ENCODE measurements at places on chromosomes 12 and 14.

GRCh38 chr12:31736472-31736871 lies 7.7 kb upstream of the AMN1 start:
- peak; percentile 95 for DNase-seq

- DNase-seq: no peak
These were observed 783.0 kb downstream of the TMEM121 start for GRCh38 chr14:106309423-106309822.

DNA sequence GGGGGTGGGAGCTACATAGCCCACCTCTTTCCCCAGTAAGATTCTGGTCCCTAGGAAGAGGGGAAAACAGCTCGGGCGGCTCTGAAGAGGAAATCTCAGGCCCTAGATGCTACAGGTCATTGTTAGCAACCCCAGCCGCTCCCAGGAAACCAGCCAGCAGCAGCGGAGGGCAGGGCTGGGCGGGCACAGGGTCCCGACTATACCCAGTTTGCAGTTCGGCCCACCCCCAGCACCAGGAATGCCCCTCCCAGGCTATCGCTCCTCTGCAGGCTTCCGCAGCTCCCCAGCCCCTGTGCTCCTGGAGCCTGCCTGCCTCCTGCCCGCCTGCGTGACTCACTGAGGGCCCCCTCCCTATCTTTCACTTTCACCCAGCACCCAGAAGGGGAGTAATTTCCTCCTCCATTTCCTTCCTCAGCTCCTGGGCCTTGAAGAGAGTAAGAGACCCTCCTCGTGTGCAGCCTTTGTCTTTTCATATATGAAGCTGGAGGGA lies 27.2 kb upstream of the PNMA1 start:
- DNase-seq: peak; percentile 70

DNA sequence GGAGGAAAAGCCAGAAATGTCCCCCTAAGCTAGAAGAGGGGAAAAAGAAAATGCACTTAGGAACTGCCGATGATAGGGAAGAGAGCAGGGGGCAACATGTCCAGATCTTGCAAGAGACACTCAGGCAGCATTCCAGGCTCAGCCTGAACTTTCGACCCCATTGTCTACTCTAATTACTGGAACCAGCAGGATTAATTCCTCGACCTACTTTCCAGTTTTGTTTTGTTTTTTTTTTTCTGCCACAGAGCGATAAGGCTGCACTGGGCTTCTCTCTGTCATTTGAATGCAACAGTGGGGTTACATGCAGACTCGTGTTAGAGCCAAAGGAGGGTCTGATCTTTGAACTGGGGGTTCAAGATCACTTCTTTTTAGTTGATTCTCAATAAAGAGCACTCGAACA lies 68.7 kb upstream of the MED13L start:
- no peak for DNase-seq

DNA sequence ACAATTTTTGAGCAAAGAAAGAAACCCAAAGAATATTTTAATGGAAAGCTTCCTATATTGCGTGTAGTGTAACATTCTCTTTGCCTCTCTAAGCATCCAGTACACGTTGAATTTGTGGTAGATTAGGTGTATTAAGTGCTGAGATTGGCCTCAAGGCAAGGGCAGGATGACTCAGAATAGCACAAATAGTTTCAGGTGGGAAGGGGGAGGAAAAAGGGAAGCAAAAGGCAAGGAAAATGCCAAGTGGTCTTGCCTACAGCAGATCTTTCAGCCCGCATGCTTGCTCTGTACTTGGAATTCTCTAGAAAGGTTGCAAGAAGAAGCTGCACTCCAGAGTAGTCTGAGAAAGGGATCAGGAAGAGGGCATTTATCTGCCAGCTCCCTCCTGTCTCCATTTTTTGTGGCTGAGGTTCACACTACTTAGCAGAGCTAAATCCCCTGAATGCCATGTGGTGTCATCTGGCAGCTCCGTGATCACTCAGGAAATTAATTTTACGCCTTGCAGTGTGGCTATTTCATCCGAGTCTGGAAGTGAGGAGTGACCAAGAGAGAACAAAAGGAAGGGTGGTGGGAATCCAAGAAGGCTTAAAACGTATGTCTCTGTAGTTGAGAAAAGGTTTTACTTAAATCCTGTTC lies 28.5 kb downstream of the CDKN1B start:
- no peak for DNase-seq

DNA sequence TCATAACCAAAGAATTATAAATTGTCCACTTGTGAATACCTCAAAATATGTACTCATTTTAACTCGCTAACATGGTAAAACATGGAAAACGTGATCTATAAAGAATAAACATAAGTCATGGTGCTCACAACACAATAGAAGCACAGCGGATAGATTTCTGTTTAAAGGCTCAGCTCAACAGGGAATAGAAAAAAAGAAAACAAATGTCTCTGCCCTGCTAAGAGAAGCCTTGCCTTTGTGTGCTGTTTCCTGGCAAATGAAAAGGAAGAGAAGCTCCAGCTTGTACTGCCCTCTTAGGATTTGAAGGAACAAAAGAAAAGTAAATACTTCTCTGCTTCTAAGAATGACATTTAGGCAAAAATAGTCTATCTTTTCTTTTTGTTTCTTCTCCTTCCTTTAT lies 121.0 kb upstream of the KRR1 start:
- DNase-seq: no peak

DNA sequence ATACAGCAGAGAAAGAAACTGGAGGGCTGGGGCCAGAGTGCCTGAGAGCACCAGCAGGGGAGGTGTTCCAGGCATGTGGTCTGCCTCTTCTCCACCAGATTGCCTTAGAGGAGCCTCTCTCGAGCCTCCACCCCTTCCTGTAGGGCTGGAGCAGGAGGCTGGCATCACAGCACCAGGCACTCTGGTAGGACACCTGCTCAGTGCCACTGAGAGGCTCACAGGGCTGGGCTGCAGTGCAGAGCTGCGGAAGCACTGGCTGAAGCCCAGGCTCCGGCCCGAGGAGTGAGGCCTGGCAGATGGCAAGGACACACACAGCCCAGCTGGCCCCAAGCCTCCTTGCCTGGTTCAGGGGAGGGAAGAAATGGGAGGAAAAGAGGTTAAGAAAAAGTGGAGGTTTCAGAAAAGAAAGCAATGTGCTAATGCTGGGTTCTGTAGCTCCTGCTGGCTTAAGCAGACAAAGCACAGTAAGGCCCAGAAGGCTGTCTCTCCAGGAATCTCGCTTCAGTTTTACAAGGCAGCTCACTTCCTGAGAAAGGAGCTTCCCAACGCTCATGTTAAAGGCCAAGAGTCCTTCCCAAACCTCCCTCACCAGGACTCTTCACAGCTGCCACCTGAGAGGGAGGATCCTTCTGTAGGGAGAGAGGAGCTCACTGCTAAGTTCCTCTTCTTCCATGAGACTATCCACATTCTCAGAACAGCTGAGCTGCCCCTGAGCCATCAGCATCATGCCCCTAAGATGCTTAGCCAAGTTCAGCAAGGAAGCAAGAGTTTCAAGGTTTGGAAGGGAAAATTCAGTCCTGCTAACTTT lies 23.8 kb downstream of the SPTB start:
- DNase-seq: no peak

GRCh38 chr12:46212108-46212982 lies 56.5 kb downstream of the SLC38A1 start:
- DNase-seq: no peak

- DNase-seq: no peak
These were observed 46.9 kb downstream of the KLHL28 start for GRCh38 chr14:44914849-44915248.

DNA sequence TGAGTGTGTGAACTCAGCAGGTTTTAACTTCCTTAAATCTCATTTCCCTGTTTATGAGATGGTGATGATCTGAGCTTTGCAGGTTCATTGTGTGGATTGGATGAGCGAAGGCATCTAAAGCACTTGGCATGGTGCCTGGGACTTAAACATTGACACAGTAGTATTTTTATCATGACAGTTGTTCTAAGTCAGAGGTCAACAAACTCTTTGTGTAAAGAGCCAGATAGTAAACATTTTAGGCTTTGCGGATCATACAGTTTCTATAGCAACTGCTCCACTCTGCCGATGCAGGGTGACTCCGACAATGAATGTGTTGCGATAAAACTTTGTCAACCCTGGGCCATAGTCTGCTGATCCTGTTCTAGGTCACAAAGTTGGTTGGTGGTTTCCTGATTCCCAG lies 25.2 kb downstream of the SLC24A4 start:
- DNase-seq: no peak

DNA sequence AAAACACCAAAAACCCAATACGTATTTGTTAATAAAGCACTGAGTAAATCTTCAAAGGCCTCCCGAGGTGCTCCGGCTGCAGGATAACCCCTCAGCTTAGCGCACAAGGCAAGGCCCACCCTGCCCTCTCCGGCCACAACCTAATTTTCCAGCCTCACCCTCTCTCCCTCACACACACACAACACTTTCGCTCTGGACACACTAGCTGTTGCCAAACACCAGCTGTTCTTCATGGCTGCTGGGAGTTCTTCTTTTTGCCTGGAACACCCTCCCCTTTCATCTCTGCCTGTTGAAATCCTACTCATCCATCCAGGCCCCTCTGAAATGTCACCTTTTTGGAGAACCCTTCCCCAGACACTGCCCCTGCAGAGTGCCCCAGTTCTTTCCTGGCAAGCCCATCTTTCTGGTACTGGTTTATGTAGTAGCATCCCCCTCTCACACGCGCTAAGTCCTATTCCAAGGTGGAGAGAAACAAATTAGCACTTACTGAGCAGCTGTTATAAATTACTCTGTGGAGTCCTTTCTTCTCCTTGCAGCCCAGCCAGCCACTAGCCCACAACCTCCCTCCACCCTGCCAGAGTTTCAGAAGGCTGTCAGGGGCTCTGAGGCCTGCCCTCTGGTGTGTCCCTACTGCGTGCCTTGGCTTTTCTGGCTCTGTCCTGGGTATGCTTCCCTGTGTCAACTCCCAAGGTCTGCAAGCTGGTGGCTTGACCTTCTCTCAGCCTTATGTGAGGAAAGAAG lies 805 bp upstream of the CRACR2A start:
- no peak for DNase-seq

DNA sequence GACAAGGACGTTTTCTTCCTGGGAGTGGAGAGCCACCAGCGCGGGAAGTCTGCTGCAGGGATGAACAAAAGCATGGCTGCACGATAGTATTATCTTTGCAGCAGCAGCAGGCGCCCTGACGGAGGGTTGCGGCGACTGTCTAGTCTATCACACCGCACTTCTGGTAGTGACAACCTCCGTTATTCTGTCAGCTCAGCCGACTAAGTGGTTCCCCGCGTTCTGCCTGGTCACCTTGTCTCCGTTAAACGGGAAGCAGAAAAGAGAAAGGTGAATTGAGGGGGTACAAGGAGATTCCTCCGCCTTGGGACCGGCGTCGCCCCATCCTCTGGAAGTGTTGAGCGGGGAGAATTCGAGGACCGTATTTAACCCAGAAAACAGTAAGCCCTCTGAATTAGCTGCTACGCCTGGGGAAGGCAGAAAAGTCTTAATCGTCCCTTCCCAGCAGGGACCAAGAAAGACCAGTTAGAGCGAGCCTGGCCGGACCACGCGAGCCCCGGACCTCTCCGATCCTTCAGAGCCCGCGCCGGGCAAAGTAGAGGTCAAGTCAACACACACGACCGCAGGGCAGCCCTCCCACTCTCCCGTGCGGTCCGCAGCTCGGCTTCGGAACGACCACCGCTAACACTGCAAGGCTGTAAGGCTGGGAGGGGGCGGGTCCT lies 536 bp upstream of the DAAM1 start:
- peak; percentile 27 for DNase-seq

- DNase-seq: no peak
These were observed 112.5 kb downstream of the ETV6 start for GRCh38 chr12:11761869-11762567.

- peak; percentile 67 for DNase-seq
These were observed 75.0 kb downstream of the TGFB3 start for GRCh38 chr14:75906680-75907280.

GRCh38 chr12:132384916-132385774 lies 55.8 kb upstream of the GALNT9 start:
- DNase-seq: no peak

- peak; percentile 41 for DNase-seq
These were observed 10.0 kb upstream of the CLEC7A start for GRCh38 chr12:10140001-10140400.

- no peak for DNase-seq
These were observed 59.0 kb downstream of the GAS2L3 start for GRCh38 chr12:100632445-100632892.

DNA sequence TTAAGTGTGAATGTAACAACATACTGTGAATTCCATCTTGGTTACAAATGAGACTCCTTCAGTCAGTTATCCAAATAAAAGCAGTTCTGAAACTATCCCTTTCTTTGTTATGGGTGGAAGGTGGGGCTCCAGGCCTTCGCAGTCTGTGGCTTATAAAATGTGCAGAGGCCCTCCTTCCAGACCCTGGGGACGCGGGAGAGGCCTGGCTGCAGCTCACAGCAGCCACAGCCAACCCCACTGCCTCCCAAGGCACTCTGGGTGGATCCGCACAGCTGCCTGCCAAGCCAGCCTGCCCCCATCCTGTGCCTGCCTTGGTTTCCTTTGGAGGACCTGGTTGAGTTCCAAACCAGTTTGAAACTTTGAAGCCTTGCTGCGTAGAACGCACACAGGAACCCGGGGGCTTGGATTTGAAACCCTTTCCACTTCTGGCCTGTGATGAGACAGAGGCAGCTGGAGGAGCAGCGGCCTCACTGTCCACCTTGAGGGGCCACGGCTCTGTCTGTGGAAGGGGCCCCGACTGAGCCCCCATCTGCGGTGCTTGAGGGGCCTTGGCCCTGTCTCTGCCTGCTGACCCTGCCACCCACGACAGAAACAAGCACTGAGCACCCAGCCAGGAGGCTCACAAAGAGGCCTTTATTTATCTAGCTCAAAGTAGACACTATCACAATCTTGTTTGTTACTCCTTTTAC lies 30.4 kb downstream of the CCNK start:
- DNase-seq: no peak

DNA sequence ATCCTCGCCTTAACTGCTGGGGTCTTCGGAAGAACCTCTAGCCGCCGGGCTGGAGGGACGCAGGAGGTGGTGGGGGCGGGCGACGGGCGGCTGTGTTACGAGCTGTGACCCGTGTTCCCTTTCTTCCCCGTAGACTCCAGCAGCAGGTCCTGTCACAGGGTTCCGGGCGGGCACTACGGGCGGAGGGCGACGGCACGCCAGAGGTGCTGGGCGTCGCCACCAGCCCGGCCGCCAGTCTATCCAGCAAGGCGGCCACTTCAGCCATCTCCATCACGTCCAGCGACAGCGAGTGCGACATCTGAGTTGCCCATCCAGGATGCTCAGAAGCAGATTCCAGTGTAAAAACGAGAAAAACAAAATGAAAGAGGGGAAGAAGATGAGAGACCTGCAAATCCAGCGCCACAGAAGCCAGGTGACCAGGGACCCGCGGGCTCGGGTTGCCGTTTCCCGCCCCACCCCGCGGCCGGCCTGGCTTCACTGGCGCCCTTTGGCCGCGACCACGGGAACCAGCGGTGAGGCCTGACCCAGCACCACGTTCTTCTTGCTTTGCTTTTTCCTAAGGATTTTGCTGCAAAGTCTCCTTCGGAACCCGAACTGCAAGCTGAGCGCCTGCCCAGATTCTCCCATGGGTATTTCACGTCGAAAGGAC lies 2.1 kb downstream of the SIX6 start:
- DNase-seq: no peak

DNA sequence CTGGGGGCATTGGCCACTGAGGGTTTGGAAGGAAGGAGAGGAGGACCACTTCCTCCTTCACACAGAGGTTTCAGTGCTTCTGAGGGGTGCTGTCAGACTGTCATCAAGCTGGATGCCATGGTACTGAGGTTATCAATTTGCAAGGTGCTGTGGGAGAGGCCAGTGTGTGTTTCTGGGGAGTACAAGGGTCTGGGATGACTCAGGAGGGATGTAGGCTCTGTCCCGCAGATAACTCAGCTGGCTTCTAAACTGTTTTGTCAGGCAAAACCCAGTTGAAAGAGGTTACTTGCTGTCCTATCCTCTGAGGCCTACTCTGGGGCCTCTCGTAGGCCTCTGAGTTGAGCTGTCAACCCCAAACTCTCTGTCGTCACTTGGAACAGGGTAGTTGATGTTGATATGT lies 22.8 kb downstream of the ADCK1 start:
- no peak for DNase-seq

Measured in CD4-positive, alpha-beta T cell treated with Interleukin-4 for 4 hours (primary cell).